Right renal pelvis (tissue), 4 donors: ENCODE measurements at places on chromosomes 11 and 22. TPM values are rescaled to one million over a fixed set of nuclear protein-coding genes. Genes with fewer than 3 reads are reported as not detected.

Gene KDM4E
- polyA plus RNA-seq, result 0.12 TPM

Gene CREB3L1
- 22.1 TPM for polyA plus RNA-seq

Gene RGL4
- polyA plus RNA-seq, result 2.0 TPM

Gene OR52E1
- not detected for polyA plus RNA-seq

Gene SLC1A2
- 0.14 TPM for polyA plus RNA-seq

Gene ACAT1
- polyA plus RNA-seq, result 100 TPM

Gene LINC01488
- polyA plus RNA-seq, result not detected

Gene SAMM50
- 63.6 TPM for polyA plus RNA-seq

Gene TRIM22
- polyA plus RNA-seq, result 8.6 TPM

Gene CXCR5
- polyA plus RNA-seq, result not detected

Gene FREY1
- polyA plus RNA-seq, result 0.45 TPM

Gene RASSF10
- 28.2 TPM for polyA plus RNA-seq

Gene CLDN5
- polyA plus RNA-seq, result 24.7 TPM
